ENCODE measurements at places on chromosomes 1 and 21. TPM values are rescaled to one million over a fixed set of nuclear protein-coding genes. Genes with fewer than 3 reads are reported as not detected.
A peak's percentile ranks its signal among the peaks of the same experiment; 100 is the strongest.

Gene B3GALT5
- 5.6 TPM for total RNA-seq

Gene TRIM67
- total RNA-seq = under 0.01 TPM

Gene NUCKS1
- 39.2 TPM for total RNA-seq

Gene MAP1LC3C
- total RNA-seq = 9.6 TPM

Gene ERICH3
- under 0.01 TPM for total RNA-seq

Gene SLC6A17
- 0.52 TPM for total RNA-seq

Gene SPEN
- 27.8 TPM for total RNA-seq

Gene VHLL
- total RNA-seq = not detected

GRCh38 chr1:245432228-245432875 lies 277.6 kb downstream of the KIF26B start:
- no peak for DNase-seq
- H3K27me3 ChIP-seq = no peaks in the 10 kb centered on the region
- no peaks in the 10 kb centered on the region for H3K36me3 ChIP-seq
- H3K4me3 ChIP-seq = no peak overlapping the region

- DNase-seq = no peak
- no peaks in the 10 kb centered on the region for H3K27me3 ChIP-seq
- no peak overlapping the region for H3K27ac ChIP-seq
Observed at GRCh38 chr21:43191971-43192370, 23.2 kb downstream of the CRYAA start.

GRCh38 chr1:26148887-26149286 lies 10.0 kb upstream of the FAM110D start:
- peaks cover 6% of the 10 kb centered on the region for H3K4me1 ChIP-seq
- no peaks in the 10 kb centered on the region for H3K27me3 ChIP-seq
- H3K36me3 ChIP-seq = no peaks in the 10 kb centered on the region
- no peak overlapping the region for H3K4me3 ChIP-seq
- H3K27ac ChIP-seq = no peak overlapping the region
- no peak for DNase-seq

- H3K27me3 ChIP-seq = no peaks in the 10 kb centered on the region
- no peak overlapping the region for H3K27ac ChIP-seq
- H3K4me1 ChIP-seq = no peaks in the 10 kb centered on the region
- no peak overlapping the region for H3K4me3 ChIP-seq
Observed at GRCh38 chr1:239976130-239976968, 115.3 kb upstream of the FMN2 start.

DNA sequence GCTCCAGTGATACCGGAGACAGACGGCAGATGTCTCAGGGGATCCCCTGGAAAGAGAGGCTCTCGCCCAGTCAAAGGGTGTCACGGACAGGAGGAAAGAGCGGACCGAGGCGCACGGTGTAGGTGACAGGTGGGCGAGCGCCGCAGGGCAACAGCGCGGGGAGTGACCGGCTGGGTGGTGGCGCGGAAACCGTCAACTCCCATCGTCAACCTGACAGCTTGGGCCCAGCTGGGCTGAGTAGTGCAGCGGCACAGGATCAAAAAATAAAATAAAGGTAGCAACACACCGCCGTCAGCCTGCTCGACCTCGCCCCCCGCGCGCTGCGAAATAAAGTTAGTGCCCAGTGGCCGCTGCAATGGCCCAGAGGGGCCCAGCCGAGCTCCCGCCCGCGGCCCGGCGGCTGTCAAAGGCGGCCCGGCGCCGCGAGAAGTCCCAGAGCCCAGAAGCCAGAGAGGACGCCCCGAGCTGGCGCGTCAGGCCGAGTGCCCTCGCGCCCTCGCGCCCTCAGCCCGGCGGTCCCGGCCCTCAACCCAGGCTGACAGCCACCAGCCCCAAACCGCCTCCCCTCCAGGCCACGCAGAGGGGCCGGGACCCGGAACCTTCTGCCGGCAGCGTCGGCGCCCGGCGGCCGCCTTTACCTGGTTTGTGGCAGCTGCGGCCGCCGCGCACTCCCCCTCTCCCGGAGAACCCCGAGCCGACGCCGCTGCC lies at the start of gene LYST:
LYST (minus strand) TSS at position 702 of the 708 bp plus-strand sequence. CDS start 36,489 bp downstream, outside the sequence.
- DNase-seq = peak; percentile 62
- peaks cover 20% of the 10 kb centered on the region for H3K4me1 ChIP-seq
- H3K27me3 ChIP-seq = no peaks in the 10 kb centered on the region
- peak within 1 kb of the TSS; percentile 98 for H3K27ac ChIP-seq
- no peaks in the 10 kb centered on the region for H3K36me3 ChIP-seq

- H3K4me1 ChIP-seq = peaks cover 16% of the 10 kb centered on the region
- H3K27ac ChIP-seq = no peak overlapping the region
- no peak for DNase-seq
- H3K4me3 ChIP-seq = no peak overlapping the region
- no peaks in the 10 kb centered on the region for H3K27me3 ChIP-seq
- no peaks in the 10 kb centered on the region for H3K36me3 ChIP-seq
Observed at GRCh38 chr1:16162163-16162822, 6.4 kb upstream of the EPHA2 start.

- H3K4me3 ChIP-seq = no peak overlapping the region
- H3K27me3 ChIP-seq = no peaks in the 10 kb centered on the region
- DNase-seq = no peak
- H3K4me1 ChIP-seq = peaks cover 68% of the 10 kb centered on the region
Observed at GRCh38 chr1:204480515-204480914, 14.1 kb downstream of the PIK3C2B start.

DNA sequence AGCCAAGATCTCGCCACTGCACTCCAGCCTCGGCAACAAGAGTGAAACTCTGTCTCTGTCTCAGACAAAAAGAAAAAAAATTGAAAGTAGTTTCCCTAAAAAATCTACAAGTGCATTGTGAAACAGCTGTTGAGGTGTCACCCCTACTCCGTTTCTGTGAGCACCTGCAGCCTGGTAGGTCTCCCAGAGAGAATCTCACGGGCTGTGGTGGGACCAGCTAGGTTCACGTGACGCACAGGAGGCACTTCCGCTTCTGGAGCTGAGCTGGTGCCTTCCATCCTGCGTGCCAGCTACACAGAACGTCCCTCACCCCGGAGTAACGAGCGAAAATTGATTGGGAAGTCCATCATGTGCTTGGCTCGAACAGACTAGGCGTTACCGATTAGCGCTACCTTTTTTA lies 66.8 kb downstream of the COL24A1 start:
- H3K36me3 ChIP-seq = no peaks in the 10 kb centered on the region
- no peaks in the 10 kb centered on the region for H3K27me3 ChIP-seq
- no peak overlapping the region for H3K27ac ChIP-seq
- no peak overlapping the region for H3K4me3 ChIP-seq
- no peak for DNase-seq

DNA sequence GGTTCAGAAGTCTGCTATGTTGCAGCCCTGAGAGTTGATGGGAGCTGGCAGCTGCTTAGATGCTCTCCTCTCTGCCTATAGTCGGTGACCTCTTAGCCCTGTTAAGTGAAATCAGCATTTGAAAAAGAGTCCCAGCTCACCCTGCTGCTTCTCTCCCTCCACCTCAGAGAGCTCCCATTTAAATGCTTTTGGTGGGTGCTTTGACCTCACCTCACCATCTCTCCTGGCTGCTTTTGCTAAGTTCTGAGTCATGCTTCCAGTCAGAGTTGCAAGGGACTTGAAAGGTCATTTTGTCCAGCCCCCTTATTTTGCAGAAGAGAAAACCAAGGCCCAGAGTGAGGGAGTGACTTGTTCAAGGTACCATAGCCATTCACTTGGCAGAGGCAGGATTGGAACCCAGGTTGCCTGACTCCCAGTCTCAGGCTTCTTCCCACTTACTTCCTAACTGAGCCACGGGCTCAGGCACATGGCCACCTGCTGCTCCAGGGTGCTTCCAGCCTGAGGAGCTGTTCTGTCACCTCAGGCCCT lies 3.3 kb downstream of the MAPKAPK2 start:
- no peak for DNase-seq
- peaks cover 72% of the 10 kb centered on the region for H3K4me1 ChIP-seq
- no peaks in the 10 kb centered on the region for H3K36me3 ChIP-seq
- H3K27me3 ChIP-seq = no peaks in the 10 kb centered on the region
- no peak overlapping the region for H3K27ac ChIP-seq

- H3K4me1 ChIP-seq = peaks cover 6% of the 10 kb centered on the region
- no peak for DNase-seq
- no peak overlapping the region for H3K4me3 ChIP-seq
Observed at GRCh38 chr1:13694886-13695684, 4.9 kb upstream of the PRDM2 start.

GRCh38 chr1:171142416-171143385 lies 42.4 kb upstream of the FMO2 start:
- H3K4me1 ChIP-seq = peaks cover 20% of the 10 kb centered on the region
- H3K27me3 ChIP-seq = no peaks in the 10 kb centered on the region
- peak overlapping the region; percentile 56 for H3K27ac ChIP-seq
- no peak overlapping the region for H3K4me3 ChIP-seq
- no peaks in the 10 kb centered on the region for H3K36me3 ChIP-seq

DNA sequence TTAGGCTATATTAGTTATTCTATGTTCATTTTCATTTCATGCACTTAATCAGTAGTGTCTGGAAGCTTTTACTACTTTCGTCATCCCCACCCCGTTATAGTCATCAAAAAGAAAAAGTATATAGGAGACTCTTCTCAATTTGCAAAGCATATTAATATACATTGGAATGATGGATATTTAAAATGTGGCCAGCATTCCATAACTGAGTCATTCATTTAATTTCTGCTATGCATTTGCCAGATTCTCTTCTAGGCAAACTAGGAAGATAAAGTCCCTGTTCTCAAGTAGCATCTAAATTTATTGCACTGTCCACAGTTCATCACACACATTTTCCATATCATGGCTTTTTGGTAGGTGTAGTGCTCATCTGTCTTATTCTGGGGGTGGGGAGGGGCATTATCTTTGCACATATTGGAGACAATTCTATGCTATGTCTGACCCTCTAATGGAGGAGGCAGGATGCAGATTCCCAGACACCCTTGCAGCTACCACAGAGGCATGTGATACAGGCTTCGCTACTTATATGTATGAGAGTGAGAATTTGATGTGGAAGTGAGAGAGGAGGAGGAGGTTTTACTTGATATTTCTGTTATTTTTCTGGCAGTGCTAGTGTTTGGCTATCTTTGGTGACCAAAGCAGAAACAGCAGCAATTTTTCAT lies 125.8 kb downstream of the CTH start:
- no peaks in the 10 kb centered on the region for H3K4me1 ChIP-seq
- H3K27me3 ChIP-seq = no peaks in the 10 kb centered on the region
- no peak overlapping the region for H3K4me3 ChIP-seq
- DNase-seq = no peak

DNA sequence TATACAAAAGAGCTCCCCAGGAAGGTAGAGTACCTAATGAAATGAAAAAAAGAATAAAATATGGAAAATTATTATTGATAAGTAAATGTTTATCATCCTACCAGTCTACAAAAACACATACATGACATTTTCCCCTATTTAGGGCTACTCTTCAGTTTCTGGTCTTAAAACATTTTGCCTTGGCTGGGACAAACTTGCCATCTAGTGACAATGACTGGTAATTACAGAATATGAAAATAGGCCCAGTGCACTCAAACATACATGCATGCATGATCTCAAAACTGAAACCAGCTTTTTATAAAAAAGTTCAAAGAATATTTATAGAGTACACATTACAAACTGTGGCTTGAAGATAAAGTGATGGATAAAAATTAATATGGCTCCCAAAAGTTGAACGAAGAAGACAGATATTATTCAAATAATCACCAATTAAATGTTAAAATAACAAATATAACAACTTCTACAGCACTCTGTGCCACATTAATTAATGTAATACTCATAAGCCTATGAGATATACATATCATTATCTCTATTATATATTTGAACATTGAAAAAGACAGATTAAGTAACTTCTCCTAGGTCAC lies 10.5 kb upstream of the RNPC3 start:
- no peak for DNase-seq
- no peaks in the 10 kb centered on the region for H3K36me3 ChIP-seq
- H3K4me3 ChIP-seq = no peak overlapping the region
- no peaks in the 10 kb centered on the region for H3K27me3 ChIP-seq
- no peak overlapping the region for H3K27ac ChIP-seq

DNA sequence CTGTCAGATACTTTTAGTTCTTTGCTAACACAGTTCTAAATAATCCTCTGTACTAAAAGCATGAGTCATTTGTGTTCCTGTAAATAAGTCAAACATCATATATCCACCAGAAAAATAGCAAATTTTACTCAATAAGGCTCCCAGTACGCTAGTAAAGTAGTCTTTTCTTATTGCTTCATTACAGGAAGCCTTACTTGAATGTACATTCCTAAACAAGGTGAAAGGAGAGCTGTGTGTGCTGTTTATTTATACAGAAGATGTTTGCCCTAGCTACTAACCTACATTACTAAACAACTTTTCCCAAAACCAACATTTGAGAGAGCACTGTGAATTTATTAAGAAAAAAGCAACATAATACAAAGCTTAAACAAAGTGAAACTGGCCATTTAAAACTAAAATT lies 52.0 kb downstream of the ZNHIT6 start:
- DNase-seq = no peak
- no peaks in the 10 kb centered on the region for H3K27me3 ChIP-seq
- H3K36me3 ChIP-seq = no peaks in the 10 kb centered on the region
- H3K4me1 ChIP-seq = peaks cover 3% of the 10 kb centered on the region

- no peak for DNase-seq
- no peak overlapping the region for H3K4me3 ChIP-seq
- no peaks in the 10 kb centered on the region for H3K4me1 ChIP-seq
- no peak overlapping the region for H3K27ac ChIP-seq
- no peaks in the 10 kb centered on the region for H3K27me3 ChIP-seq
Observed at GRCh38 chr1:44227211-44227610, 13.9 kb downstream of the DMAP1 start.

- no peaks in the 10 kb centered on the region for H3K4me1 ChIP-seq
- H3K27ac ChIP-seq = no peak overlapping the region
- no peak for DNase-seq
- no peak overlapping the region for H3K4me3 ChIP-seq
- H3K27me3 ChIP-seq = no peaks in the 10 kb centered on the region
- no peaks in the 10 kb centered on the region for H3K36me3 ChIP-seq
Observed at GRCh38 chr1:26582836-26583460, 53.4 kb downstream of the RPS6KA1 start.

DNA sequence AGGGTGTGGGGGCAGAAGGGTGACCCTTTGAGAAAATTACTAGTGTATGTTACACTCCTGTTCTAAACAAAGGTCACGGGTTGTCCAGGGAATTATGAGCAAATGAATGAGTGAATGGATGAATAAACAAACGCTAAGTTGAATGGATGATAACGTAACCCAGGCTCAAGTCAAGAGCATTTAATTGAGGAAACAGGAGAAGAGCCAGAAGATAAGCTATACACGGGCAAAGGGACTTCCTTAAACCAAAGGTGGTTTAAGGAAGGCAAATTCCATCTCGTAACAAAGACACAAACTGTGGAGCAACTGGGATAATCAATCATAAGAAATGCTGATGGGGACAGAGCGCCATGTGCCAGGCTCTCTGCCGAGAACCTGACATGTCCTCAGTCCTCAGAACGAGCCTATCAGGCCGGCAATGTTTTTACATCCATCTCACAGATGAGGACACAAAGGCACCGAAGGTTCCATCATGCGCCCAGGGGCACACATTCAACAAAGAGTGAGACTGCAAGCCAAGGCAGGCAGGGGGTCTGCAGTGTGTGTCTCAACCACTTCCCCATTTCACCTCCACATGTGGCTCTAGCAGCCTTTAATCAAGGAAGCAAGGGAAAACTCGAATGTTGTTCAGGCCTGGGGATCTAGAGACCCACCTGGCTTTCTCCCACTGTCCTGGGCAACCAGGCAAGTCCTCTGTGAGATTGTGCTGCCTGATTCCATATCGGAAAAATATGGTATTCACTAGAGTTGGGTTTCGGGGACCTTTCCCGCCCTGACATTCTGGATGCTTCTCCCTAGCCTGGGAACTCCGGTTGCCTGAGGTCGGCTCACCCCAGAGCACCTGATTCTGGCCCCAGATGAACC lies 126.8 kb upstream of the EDN2 start:
- H3K27ac ChIP-seq = no peak overlapping the region
- no peaks in the 10 kb centered on the region for H3K36me3 ChIP-seq
- DNase-seq = no peak
- no peak overlapping the region for H3K4me3 ChIP-seq
- H3K4me1 ChIP-seq = no peaks in the 10 kb centered on the region
